ENCODE measurements at places on chromosomes 5 and 9. TPM values are rescaled to one million over a fixed set of nuclear protein-coding genes. Genes with fewer than 3 reads are reported as not detected.

DNA sequence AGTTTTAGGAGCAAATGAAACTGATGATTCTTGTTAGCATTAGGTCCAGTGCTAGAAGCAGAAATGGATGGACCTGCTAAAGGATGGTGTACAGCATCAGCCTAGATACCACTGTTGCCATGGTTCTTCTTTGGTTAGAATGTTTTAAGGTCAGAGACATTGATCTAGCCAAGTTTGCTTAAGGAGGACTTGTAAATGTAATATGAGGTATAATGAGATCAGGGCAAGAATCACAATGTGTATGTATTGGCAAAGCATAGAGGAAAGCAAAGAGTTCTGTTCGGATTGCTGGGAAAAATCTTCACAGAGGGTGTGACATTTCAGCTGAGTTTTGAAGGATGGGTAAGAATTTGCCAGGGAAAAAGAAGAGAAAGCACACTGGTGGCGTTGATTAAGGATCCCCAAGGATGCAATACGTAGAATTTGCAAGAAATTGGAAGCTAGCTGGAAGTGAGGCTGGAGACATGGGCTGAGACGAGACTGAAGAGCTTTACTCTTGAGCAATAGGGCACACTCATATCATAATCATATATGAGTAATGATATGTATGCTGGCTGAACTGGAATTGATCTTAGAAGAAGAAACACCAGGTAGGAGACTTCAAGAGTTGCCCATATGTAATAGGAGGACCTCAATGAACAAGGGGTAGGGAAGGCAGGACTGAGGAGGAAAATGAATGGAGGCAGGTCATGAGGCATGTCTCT, 102.0 kb downstream of the ZNF462 start:
- no peak for DNase-seq

GRCh38 chr5:66870708-66871107, 274.5 kb downstream of the MAST4 start:
- DNase-seq = no peak

DNA sequence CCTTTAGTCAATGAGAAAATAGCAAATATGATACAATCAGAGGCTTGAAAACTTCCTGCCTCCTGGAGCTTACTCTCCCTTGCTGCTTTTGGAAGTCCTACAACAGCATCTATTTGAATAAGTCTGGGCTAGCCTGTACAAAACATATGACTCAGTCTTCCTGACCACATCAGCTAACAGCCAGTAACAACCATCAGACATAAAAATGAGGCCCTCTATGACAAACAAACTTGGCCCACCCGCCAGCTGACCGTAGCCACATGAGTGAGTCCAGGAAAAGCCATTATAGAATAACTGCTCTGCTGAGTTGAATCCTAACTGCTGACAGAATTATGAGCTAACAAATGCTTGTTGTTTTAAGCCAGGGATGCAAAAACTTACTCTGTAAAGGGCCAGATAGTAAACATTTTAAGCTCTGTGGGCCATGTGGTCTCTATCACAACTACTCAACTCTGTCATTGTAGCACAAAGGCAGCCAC, 347.6 kb downstream of the PTPRD start:
- DNase-seq = no peak

CYLC2 gene
- total RNA-seq = not detected

TNFSF8 gene
- 84.2 TPM for total RNA-seq

DNA sequence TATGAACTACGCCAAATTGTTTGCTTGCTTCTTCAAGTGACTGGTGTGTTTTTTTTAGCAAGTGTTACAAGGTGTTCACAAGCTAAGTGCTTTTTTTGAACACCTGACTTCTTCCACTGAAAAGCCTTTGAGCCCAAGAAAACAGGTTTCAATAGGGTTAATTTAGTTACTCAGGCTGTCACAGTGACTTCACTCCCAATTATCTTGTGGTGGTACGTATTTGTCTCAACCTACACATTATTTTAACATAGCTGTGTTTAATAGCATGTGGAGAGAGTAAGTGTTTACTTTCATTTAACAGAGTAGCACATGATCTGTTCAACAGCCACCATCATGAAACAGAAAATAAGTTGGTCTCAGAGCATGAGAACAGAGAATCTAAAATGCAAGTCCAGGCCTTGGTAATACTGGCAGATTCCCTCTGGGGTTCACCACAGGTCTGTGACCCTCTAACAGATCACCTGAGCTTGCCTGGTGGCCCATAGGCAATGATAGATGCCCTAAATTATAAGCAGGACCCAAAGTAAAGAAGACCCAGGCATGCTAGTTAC, 267.7 kb upstream of the SMARCA2 start:
- no peak for DNase-seq

PCDHB3 gene
- total RNA-seq = not detected

DNA sequence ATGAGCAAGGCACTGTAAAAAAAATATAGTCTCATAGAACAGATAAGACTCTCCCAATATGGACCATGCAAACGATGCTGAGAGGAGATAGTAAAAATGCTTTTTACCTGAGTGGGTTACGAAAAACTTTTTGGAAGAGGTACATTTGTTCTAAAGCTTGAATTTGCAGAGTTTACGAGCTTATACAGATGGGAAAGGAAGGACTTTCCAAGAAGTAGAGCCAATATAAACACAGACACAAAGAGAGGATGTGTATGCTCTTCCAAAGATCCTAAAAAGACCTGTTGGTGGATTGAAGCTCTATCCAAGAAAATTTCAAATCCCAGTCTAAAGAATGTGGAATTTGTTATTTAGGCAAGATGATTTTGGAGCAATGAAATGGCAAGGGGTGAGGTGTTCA, 127.1 kb upstream of the SLCO6A1 start:
- no peak for DNase-seq

PCDHB15 gene
- not detected for total RNA-seq

- DNase-seq = peak; percentile 34
Observed at GRCh38 chr5:56269216-56269927, 36.2 kb upstream of the ANKRD55 start.

DNA sequence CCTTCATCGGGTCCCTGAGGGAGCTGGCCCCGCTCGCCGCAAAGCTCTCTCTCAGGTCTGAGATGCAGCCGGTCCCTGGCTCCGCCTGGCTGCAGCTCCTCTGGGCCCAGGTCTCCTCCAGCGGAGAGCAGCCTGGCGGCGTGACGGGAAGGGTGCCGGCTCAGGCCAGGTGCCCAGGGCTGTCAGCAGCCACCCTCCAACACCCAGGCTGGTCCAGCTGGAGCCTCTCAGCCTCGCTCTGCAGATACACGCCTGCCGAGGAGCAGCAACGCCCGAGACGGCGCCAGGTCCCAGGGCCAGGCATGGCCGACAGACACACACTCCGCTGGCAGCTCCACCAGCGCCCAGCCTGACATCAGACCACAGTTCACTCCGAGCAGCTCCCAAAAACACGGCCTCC, 25.6 kb downstream of the FAM163B start:
- DNase-seq = no peak

DNA sequence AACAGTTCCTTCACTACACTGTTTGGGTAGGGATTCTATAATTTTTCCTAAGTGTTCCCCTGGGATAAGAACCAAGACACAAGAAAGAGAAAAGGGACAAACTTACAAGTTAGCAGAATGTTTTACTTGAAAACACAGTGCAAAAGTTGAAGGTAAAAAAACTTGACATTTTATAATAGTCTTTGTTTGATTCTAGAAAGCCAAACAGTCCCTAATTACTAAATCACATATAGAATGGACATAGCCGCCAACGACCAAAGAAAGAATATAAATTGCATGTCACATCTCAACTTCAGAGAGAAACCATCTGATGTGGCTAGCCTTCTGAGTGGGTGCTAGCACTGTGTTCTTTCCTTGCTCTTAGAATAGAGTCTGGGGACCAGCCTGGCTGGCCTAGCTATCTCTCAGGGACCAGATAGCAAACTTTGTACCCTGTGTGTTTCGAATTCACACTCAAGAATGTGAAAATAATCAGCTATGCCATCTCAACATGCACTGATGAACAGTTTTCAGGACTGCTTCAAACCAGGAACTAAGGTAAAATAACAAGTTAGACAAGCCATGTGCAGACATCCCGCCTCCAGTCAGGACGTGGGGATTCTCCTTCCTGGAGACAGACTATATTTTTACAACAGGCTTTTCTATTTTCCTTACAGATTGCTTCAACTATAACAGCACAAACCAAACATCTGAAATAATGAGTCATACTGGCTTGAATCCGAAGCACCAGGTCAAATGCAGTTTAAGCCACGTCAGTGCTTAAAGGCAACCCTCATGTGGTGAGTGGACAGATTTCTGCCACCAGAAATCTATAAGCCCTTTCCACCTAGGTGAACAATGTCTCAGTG, 53.7 kb downstream of the LHFPL2 start:
- no peak for DNase-seq

DNA sequence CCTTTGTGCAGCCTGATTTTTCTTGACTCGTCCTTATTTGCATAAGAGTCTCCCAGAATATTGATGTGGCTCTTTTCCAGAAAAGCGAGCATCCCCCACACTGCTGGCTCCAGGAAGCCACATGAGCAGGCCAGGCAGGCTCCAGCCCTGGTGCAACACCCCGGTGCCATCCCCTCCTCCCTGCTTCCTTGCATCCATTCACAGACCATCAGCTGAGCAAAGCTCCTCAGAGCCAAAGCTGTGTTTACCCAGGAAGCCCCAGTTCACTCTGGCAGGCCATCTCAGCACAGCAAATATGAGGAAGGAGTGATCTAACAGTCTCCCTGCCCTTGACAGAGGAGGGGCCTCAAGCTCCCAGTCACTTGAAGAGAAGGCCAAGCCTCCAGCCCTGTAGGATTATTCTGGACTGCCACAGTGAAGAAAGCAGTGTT, 34.4 kb downstream of the INSYN2B start:
- DNase-seq = no peak
